Activated CD8-positive, alpha-beta memory T cell treated with anti-CD3 and anti-CD28 coated beads, Interleukin-2, amount 50 U/mL, for 4 hours (primary cell): ENCODE measurements at places on chromosomes 12 and 14.

- DNase-seq: no peak
These were observed 33.3 kb downstream of the KCTD10 start for GRCh38 chr12:109443794-109444193.

DNA sequence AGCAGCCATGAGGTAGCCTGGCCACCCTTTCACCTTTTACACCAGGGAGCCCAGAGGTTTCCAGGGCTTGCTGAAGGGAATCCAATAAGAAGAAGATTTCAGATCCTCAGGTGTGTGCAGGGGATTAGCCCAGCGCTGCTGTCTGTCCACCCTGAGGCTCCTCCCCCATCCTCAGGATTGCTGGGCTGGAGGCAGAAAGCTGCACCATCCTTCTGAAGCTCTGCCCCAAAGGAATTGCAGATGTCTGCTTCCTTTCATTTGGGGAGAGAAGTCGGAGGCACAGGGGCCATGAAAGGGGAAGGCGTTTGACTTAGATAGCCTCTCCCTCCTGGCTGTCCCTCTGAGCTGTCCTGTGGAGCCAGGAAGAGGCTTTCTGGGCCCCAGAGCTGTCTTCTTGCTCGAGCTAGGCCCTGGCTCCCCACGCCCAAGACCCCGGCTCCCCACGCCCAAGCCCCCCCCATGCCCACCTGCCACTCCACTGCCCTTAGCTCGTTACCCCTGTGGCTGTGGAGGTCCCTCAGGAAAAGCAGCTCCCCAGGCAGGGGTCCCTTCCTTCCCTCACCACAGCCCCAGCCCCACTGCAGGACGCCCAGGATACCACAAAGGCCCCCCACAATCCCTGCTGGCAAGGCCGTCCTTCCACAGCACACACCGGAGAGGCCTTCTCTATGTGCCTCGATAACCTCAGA, 359.0 kb downstream of the CACNA1C start:
- no peak for DNase-seq

- DNase-seq: no peak
These were observed 3.9 kb downstream of the SNAPC1 start for GRCh38 chr14:61766151-61766550.

GRCh38 chr14:105839425-105840265, 313.3 kb downstream of the TMEM121 start:
- no peak for DNase-seq

- DNase-seq: peak; percentile 82
These were observed 15.6 kb downstream of the BAG5 start for GRCh38 chr14:103546652-103547454.

DNA sequence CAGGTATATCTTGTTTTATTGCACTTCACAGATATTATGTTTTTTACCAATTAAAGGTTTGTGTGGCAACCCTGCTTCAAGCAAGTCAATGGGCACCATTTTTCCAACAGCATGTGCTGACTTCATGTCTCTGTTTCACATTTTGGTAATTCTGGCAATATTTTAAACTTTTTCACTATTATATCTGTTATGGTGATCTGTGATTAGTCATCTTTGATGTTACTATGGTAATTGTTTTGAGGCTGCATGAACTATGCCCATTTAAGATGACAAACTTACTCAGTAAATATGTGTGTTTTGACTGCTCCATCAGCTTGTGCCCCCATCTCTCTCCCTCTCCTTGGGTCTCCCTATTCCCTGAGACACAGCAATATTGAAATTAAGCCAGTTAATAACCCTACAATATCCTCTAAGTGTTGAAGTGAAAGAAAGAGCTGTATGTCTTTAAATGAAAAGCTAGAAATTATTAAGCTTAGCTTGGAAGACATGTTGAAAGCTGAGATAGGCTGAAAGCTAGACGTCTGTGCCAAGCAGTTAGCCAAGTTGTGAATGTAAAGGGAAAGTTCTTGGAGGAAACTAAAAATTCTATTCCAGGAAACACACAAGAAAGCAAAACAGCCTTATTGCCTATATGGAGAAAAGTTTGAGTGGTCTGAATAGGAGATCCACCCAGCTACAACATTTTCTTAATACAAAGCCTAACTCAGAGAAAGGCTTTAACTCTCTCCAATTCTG, 365.1 kb downstream of the ATP23 start:
- no peak for DNase-seq

DNA sequence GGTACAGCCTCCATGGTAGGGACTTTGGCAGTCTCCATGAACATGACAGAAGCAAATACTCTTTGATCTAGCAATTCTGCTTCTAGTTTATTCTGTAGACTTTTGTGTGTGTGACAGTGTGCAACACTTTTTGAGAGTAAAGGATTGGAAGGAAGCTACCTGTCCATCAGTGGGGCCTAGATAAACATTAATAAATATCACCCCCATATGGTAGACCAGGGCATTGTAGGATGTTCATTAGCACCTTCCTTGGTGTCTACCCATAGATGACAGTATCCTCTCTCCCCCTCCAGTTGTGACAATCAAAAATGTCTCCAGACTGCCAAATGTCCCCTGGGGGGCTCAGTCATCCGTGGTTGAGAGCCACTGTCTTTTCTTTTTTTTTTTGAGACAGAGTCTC, 10.8 kb downstream of the SNRNP35 start:
- DNase-seq: no peak

GRCh38 chr12:42794806-42795205, 205.3 kb upstream of the PRICKLE1 start:
- no peak for DNase-seq
